ENCODE measurements at places on chromosomes 3 and 15.

DNA sequence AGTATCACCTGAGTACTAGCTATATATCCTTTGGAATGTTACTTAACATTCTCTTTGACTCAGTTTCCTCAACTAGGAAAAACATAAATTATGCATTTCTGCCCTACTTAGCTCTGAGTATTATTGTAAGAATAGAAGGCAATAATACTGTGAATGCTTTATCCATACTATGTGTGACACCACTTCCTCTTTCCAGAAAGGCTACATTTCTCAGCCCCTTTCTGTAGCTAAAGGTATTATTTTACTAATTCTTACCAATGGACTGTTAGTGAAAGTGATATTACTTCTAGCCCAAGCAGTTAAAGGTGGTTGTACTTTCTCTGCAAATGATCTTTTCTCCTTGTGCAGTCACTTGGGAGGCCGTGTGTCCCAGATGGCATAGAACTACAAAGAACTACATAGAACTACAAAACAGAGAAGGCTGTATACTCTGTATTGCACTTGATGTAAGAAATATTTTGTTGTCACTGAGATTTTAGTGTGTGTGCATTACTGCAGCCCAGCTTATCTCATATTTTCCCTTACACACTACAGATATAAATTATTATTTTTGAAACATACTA lies 35.1 kb downstream of the MYH15 start:
- DNase-seq, result no peak

- no peak for DNase-seq
Measured at GRCh38 chr15:73438651-73439050, 4.3 kb upstream of the REC114 start.

DNA sequence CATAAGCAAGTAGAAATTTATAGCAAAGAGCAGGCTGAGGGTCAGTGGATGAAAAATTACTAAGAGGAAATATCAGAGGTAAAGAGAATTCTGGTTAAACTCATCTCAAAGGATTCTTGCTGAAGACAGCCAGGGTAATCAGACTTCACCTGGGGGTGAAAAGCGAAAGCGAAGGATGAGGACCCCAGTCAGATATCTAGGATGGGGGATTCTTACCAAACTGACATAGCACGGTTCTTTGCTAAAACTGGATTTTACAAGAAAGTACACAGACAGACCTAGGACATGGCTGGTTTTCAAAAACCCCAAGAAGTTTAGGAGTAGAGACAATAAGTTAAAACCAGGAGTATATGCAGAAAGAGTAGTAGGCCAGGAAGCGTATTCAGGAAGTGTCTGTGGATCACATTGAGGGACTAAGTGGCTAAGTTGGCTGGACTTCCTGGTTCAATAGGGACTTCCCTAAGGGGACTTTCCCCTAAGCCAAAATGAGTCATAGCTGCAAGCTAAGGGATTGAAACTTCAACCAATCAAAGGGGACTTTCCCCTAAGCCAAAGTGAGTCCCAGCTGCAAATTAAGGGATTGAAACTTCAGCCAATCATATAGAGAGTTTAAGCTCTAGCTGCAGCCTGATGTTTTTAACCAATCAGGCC lies 2.4 kb upstream of the CFAP91 start:
- DNase-seq, result peak; percentile 9

DNA sequence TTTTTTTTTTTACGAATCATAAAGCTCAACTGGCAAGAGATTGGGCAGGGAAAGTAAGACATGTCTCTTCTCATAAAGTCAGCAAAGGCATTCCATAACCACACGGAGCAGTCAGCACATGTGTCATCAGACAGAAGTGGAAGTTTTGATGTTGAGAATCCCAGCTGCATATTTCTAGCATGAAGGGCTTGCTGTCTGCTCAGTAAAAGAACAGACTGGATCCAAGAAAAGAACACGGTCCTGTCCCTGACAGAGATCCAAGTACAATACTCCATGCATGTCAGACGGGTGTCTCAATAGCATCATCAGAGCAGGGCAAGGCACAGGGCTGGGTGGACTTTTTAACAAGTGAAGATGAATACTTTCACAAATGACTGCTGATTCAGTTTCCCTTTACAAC lies 38.2 kb downstream of the ABI3BP start:
- no peak for DNase-seq

DNA sequence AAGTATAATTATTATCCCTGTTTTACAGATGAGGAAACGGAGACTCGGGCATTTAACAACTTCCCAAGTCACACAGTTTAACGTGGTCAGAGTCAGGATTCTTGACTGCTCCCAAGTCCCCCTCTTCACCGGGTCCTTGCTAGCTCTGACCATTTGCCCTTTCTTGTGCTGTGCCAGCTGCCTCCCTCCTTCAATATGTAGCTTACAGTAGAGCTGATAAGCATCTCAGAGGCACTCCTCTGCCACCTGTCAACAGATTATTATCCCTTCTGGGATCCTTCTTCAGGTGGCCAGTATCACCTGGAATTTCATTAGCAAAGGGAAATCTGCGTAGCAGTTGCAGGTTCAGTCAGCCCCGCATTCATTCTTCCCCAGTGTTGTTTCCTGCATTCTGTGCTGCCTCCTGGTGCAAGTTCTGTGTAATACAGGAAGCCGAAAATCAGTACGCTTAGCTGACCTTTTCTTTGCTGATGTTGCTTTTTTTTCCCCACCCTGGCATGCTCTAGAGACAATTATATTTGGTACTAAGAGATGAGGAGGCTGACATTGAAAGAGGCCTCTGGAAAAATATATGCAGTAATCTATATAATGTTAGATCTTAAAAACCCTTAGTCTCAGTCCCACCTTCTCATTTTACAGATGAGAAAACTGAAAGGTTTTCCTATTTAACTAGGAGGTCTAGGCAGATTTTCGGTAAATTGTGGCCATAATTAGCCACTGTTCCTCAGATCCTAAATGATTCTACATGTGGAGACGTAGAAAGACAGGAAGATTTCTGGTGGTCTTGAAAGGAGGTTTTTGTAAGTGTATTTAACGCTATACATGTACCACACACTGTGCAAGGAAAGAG lies 24.8 kb downstream of the TMOD2 start:
- peak; percentile 32 for DNase-seq

GRCh38 chr3:115330430-115330829 lies 183.3 kb upstream of the ZBTB20 start:
- no peak for DNase-seq

GRCh38 chr3:14605067-14605466 lies 46.5 kb upstream of the CCDC174 start:
- no peak for DNase-seq

DNA sequence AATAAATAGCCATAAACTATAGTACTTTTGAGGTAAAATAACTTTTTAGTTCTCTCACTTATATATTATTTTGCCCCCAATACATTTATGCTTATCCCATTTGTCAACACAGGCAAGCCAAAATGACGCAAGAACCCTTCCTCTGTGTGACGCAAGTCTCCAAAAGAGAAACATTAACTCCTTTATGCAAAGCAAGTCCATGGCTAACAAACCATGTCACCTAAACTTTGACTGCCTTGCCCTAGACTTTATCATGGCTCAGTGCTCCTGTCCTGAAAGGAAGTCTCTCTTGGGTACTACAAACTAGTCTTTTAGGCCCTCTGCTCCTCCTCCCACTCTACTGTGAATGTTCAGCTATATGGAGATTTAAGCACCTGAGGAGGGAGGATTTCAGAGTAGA lies 230.5 kb downstream of the UNC13C start:
- no peak for DNase-seq

DNA sequence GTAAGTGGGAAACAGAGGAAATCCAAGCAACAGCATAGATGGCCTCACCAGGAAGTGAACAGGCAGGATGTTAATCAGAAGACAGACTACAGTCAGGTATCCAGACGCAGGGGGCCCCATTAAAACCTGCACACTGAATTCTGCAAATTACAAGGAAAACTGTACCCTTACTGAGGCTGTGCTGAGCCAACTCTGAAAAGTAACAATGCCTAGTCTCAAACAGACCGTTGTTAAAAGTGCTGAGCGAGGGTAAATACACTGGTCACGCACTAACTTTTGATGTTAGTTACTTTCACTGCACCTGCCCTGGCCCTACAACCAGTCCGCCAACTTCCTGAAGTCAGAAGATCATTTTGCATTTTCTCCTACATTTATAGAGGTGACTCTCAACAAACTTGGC lies 1.0 kb downstream of the TAMM41 start:
- DNase-seq, result no peak

DNA sequence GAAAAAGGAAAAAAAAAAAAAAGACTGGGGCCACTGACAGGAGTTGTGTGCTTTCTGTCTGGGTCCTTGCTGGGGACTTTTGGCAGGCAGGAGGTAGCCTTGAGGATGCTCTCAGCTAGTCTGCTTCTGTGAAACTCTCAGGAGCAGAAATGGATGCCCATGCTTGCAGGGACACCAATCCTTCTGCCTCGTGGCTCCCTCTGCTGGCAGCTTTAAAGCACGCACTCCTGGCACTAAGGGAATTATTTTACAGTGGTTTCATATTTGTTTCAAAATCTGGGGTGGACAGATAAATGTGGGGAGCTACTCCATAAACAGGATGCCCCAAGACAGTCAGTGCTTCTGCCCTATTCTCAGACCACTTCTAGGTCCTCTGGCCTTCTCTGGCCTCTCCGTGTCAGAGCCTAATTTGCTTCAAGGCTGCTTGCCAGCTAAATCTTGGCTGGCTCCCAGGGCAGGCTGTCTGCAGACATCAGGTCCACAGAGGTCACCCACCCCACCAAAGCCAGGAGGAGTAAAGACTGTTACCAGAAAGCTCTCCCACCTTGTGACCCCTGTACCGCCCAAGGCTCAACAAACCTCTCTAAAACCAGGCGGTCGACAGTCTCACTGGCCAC lies 17.1 kb downstream of the TRAIP start:
- peak; percentile 72 for DNase-seq

GRCh38 chr3:43884581-43884980 lies 193.8 kb downstream of the ABHD5 start:
- no peak for DNase-seq

- no peak for DNase-seq
Measured at GRCh38 chr3:88433568-88433967, 283.8 kb downstream of the C3orf38 start.

DNA sequence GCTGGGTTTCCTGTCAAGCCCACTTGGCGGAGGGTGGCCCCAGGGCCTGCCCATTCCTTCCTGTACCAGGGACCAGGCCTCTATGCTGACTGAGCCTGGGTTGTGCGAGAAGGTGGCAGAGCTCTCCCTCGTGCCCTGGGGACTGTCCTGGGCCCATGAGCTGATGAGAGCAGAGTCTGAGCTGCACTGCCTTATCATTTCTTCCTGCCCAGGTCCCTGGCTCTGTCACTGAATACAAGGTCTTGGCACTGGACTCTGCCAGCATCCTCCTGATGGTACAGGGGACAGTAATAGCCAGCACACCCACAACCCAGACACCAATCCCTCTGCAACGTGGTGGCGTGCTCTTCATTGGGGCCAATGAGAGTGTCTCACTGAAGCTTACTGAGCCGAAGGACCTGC lies 7.5 kb downstream of the MPI start:
- DNase-seq, result no peak
